ENCODE measurements at places on chromosomes 1 and 21. TPM values are rescaled to one million over a fixed set of nuclear protein-coding genes. Genes with fewer than 3 reads are reported as not detected.

- DNase-seq = no peak
Measured at GRCh38 chr1:21882721-21883415, 54.2 kb downstream of the HSPG2 start.

DNA sequence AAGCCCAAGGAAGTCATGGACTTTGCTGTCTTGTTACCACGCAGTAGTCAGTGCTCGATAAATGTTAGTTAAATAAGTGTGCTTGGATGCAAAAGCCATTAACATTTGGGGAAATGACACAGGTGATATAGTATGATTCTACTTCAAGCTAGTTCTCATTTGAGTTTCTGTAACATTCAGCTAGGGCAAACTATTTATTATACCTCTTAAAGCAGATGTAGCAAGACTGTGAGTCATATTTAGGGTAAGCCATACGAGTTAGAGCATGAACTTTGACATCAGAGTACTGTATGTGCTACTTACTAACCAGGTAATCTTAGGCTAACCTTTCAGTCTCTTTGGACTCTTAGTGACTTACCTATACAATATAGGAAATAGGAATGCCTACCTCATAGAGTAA lies 21.0 kb downstream of the CLCA4 start:
- DNase-seq = no peak

The SLC50A1 gene
- total RNA-seq = 6.2 TPM

The WNT4 gene
- 5.6 TPM for total RNA-seq

DNA sequence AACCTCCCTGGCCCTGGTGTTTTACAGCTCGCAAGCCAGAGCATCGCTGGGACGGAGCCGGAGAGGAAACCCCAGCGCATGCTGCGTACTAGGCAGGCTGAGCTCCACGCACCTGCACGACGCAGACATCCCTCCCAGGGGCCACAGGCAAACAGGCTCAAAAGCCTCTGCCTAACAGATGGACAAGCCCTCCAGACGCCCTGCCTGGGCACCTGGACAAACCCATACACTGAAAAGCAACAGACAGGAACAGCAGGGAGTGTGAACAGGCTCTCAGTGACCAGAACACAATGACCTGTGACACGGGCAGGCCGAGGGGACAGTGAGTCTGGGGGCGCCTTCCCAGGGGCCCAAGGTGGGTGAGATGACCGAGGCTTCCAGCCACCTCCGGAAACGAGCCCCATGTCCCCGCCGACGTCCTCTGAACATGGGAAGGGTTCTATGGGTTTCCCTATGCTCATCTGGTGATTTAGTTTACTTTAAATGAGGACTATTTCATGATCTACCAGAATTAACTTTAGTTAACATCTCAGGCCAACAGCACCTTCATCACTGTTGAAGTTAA lies 40.3 kb downstream of the NPHP4 start:
- DNase-seq = no peak

The AVPR1B gene
- total RNA-seq = not detected

DNA sequence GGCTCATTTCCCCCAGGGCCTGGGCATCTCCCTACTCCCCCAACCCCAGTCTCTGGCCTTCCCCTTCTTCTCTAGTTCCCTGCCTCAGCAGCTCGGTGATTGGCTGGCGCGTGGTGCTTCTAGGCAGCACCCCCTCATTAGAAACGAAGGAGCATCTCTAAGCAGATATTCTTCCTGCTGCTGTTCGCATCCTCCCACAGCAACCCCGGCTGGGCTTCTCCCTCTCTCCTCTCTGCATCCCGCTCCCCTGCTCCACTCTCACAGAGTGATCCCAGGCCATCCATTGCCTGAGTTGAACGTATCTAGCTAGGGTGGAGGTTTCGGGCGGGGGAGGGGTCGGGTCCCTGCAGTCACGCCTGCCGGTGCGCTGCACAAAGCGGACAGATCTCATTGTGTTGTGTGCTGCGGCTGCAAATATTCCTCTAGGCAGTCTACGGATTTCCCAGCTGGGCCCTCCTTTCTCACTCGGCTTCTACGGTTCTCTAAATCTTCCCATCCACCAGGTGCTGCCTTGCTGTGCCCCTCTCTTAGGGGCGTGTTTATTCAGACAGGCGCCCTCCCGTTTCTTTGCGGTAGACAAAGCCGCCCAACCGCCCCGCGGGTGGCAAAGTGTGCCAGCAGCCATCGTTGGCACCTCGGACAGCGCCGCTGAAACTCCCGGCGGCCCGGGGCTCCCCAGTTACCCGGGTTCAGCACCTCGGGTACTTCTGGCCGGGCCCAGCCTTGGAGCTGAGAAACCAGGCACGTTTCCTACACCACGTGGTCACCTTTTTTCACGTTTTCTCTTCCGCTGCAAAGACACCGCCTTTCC lies 2.2 kb downstream of the CACNA1E start:
- DNase-seq = peak; percentile 62

- DNase-seq = no peak
Measured at GRCh38 chr1:110135666-110136065, 14.6 kb upstream of the SLC6A17 start.

DNA sequence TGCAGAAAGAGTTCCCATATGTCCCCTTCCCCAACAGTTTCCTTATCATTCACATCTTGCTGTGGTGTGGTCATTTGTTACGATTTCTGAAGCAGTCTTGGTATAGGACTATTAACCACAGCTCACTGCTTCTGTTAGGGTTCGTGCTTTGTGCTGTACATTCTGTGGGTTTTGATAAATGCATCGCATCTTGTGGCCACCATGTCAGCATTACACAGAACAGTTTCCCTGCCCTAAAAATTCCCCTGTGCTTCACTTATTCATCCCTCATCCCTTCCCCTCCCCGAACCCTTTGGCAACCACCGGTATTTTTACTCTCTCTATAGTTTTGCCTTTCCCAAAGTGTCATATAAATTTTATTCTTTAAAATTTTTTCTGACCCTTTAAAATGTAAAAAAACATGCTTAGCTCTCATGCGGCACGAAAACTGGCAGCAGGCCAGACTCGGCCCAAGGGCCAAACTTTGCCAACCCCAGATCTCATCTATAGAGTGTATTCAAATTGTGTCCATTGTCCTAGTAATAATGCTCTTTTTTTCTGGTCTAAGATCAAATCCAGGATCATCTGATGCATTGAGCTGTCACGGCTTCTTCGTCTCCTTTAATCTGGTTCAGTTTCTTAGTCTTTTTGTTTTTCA lies 78.2 kb downstream of the SIM2 start:
- DNase-seq = no peak

Data from occipital lobe (tissue), 3 donors.